ENCODE measurements at places on chromosomes 7 and 10. TPM values are rescaled to one million over a fixed set of nuclear protein-coding genes. Genes with fewer than 3 reads are reported as not detected.

- no peaks in the 10 kb centered on the region for H3K4me1 ChIP-seq
- H3K27me3 ChIP-seq: no peaks in the 10 kb centered on the region
- no peak for DNase-seq
- H3K36me3 ChIP-seq: no peaks in the 10 kb centered on the region
Measured at GRCh38 chr10:84946904-84947303, 618.5 kb downstream of the CCSER2 start.

DNA sequence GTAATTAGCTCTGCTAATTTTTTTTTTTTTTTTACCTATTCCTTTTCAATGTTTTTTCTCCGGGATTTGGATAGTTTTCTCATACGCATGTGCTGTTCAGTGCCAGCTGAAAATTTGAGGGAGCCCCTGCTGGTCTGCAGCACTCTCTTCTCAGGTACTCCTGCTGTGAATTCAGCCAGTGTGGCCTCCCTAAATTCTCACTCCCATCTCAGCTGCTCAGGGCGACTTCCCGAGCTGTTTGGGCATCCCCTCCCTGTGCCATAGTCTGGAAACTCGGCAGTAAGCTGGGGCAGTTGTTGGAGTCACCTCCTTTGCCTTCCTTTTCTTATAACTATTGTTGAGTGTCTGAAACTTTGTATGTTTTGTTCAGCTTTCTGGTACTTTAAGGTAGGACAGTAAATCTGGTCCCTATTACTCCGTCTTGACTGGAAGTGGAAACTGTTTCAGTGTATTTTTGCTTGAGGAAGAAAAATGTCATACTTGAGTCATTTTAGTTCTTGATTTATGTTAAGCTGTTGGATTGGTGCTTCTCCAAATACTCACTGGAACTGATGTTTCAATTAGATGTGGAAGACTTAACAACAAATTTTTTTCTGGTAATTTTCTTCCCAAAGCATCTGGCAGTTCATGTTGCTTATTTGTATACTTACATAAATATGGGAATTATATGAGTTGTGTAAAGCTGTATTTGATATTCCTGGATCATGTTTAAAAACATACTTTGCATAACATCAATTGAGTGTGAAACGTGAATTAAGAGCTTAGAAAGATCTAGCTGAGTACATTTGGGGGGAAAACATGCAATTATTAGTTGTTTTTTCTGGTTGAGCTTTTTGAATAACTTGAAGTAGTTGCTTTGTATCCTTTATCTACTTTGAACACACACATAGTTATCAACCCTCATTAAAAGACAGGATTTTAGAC is 33.7 kb downstream of the MINPP1 start:
- H3K27me3 ChIP-seq: no peaks in the 10 kb centered on the region

HOXA3 gene
- total RNA-seq: 6.2 TPM

- H3K36me3 ChIP-seq: no peaks in the 10 kb centered on the region
- no peaks in the 10 kb centered on the region for H3K27me3 ChIP-seq
- DNase-seq: no peak
- H3K27ac ChIP-seq: no peak overlapping the region
Measured at GRCh38 chr10:6621536-6621935, 41.5 kb upstream of the PRKCQ start.

DNA sequence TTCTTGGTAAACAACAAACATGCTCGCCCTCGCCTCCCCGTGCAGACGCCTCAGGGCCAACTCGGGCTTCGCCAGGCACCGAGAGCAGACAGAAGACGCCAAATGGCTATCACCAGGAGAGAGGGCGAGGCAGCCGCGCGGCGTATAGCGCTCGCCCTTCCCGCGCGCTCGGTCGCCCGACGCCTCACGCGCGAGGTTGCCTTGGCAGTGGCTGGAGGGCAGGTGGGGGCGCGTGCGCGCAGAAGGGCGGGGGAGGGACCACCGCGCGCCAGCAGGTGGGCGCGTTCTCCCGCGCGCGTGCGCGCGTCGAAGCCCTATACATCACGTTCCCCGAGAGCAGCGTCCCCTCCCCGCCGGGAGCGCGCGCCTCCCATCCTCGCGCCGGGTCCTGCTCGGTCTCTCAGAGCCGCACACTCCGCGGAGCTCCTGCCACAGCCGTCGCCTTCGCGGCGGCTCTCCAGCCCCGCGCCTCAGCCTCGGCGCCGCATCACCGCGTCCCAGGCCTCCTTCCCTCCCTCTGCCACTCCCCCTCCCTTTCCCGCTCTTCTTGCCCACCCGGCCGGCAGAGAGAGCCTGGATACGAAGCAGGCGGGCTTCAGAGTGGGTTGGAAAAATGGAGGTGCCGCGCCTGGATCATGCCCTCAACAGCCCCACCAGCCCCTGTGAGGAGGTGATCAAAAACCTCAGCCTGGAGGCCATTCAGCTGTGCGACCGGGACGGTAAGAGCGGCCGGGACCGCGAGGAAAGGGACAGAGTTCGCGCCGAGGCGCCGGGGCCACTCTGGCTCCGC is at the start of gene PHYHIPL:
PHYHIPL (plus strand) TSS at position 403 of the 790 bp plus-strand sequence; CDS start at position 614, 211 bp downstream.
- no peaks in the 10 kb centered on the region for H3K27me3 ChIP-seq
- peak within 1 kb of the TSS; percentile 94 for H3K27ac ChIP-seq
- DNase-seq: peak; percentile 94
- H3K4me3 ChIP-seq: peak within 1 kb of the TSS; percentile 73
- peaks cover 9% of the 10 kb centered on the region for H3K4me1 ChIP-seq
- H3K36me3 ChIP-seq: no peaks in the 10 kb centered on the region

GRCh38 chr7:38973760-38974159 is 3.9 kb upstream of the POU6F2 start:
- no peak for DNase-seq
- no peak overlapping the region for H3K27ac ChIP-seq
- H3K4me3 ChIP-seq: no peak overlapping the region

DNA sequence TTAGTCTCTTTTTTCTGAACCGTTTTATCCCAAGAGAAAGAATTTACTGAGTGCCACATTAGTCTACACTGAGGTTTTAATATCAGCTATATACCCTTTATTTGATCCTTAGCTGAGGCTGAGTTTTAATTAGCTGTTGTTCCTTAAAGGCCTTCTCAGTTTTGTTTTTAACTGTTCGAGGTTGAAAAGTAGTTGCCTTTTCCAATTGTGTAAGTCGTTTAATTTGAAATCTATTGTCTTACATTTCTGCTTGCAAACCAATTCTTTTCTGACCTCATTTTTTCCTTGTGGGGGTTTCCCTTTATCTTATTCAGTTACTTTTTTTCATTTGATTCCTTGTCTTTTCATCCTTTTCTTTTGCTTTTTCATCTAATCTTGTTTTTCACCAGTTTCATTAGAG is 30.8 kb downstream of the UMAD1 start:
- H3K36me3 ChIP-seq: no peaks in the 10 kb centered on the region
- no peaks in the 10 kb centered on the region for H3K4me1 ChIP-seq
- H3K4me3 ChIP-seq: no peak overlapping the region
- no peak overlapping the region for H3K27ac ChIP-seq

- no peak for DNase-seq
- no peak overlapping the region for H3K27ac ChIP-seq
- H3K36me3 ChIP-seq: no peaks in the 10 kb centered on the region
Measured at GRCh38 chr7:3259711-3260400, 41.2 kb upstream of the SDK1 start.

GRCh38 chr10:32190890-32191491 is 134.8 kb upstream of the KIF5B start:
- H3K4me3 ChIP-seq: no peak overlapping the region
- no peak overlapping the region for H3K27ac ChIP-seq
- no peaks in the 10 kb centered on the region for H3K27me3 ChIP-seq
- peak; percentile 33 for DNase-seq
- no peaks in the 10 kb centered on the region for H3K4me1 ChIP-seq

DNA sequence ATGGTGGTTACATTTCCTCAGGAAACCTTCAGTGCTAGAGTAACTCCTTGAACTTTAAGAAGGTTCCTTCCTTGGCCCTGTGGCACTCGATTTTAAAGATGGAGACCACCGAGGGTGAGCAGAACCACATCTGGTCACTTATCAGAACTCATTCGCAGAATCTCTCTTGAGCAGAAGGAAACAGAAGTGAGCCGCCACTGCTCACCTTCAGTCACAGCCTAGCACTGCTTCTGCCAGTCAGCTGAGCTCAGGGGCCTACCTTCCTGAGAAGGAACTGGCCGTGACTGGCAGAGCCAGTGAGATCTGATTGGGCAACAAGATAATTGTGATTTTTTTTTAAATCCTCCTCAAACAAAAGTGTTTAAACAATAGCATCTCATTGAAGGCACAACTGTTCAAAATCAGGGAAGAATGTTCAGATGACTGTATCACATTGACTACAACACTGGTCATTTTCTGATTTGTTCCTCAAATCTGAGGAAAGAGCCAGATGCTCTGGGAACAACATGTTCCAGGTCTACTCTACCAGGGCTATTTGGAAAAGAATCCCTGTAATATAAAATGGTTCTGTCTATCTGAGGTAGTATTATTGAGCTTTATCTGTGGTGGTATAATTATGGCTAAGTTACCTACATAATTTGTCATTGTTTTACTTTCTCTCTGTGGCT is 2.7 kb upstream of the SYPL1 start:
- H3K27me3 ChIP-seq: no peaks in the 10 kb centered on the region
- no peak overlapping the region for H3K4me3 ChIP-seq
- peaks cover 6% of the 10 kb centered on the region for H3K4me1 ChIP-seq
- DNase-seq: no peak

DNA sequence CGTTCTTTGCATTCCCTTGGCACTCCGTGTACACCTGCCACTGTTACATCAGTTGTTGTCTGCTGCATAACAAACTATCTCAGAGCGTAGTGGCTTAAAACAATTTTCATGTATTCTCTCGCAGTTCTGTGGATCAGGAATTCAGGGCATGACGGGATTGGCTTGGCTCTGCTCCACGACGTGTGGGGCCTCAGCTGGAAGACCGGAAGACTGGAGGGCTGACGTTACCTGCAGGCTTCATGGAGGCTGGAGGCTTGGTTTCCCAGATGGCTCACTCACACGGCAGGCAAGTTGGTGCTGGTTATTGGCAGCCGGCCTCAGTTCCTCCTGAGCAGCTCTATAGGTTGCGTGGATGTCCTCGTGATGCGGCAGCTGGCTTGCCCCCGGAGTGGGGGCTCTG is 25.5 kb downstream of the NYAP1 start:
- H3K27ac ChIP-seq: no peak overlapping the region
- peaks cover 4% of the 10 kb centered on the region for H3K4me1 ChIP-seq
- H3K4me3 ChIP-seq: no peak overlapping the region
- peak; percentile 72 for DNase-seq

COL13A1 gene
- total RNA-seq: 11.4 TPM

GRCh38 chr7:41010418-41010817 is 692.5 kb downstream of the INHBA start:
- DNase-seq: peak; percentile 64
- H3K27ac ChIP-seq: no peak overlapping the region
- no peak overlapping the region for H3K4me3 ChIP-seq
- peaks cover 10% of the 10 kb centered on the region for H3K4me1 ChIP-seq
- H3K27me3 ChIP-seq: no peaks in the 10 kb centered on the region
- no peaks in the 10 kb centered on the region for H3K36me3 ChIP-seq

DNA sequence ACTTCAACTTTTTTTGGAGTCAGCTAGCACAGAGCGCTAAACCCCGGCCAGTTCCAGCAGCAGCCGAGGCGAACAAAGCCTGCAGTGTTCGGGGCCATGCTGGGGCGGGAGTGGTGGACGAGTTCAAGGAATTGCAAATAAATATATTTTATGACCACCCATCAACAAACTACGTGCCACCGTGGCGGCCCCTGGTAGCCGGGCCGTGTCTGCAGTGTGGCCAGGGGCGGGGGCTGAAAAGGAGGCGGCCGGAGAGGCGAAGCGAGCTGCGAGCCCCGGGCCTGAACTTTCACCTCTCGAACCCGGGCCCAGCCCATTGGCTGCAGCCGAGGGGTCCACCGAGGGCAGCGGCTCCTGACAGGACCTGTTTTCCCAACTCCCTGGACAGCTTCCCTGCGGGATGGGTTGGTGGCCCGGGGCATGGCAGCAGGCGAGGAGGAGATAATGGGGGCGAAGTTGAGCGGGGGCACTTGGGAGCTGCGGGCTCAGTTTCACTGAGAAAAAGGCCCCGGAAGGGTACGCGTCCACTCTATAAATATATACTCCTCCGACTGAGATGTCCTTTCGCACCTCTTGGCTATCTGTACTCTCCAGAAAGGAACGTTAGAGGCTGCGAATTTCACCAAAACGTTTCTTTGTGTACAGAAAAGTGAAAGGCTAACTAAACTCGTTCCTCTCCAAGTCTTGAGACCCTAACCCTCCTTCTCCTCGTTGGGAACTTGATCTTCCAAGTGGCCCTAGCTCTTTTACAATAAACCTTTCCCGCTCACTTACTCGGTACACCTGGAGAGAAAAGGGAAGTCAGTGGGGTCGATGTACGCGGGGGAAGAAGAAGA is 164.6 kb upstream of the PPP1R3A start:
- H3K4me3 ChIP-seq: peak overlapping the region; percentile 51
- peak overlapping the region; percentile 80 for H3K27ac ChIP-seq
- peaks cover 64% of the 10 kb centered on the region for H3K27me3 ChIP-seq
- no peaks in the 10 kb centered on the region for H3K36me3 ChIP-seq

CYP2E1 gene
- 12.7 TPM for total RNA-seq

GRCh38 chr7:48355346-48355745 is 184.1 kb downstream of the ABCA13 start:
- H3K4me1 ChIP-seq: no peaks in the 10 kb centered on the region
- no peak overlapping the region for H3K4me3 ChIP-seq
- no peak overlapping the region for H3K27ac ChIP-seq
- no peak for DNase-seq
- no peaks in the 10 kb centered on the region for H3K36me3 ChIP-seq

C7orf57 gene
- total RNA-seq: 7.9 TPM

DNA sequence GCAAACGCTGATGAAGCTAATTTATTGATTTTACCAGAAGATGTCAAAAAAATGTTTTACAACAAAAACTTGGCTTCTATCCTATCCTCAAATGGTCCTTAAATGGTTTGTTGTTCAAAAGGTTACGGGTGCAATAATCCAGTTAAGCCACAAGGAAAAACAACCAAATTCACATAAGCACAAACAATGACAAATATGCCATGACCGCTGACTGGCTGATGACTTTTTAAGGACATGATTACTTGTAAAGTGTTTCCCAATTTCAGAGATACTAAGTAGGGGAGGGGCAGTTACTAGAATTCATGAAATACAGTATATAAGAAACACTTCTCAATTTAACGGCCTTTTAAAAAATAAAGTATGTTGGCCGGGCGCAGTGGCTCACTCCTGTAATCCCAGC is 28.8 kb downstream of the ABI1 start:
- no peak overlapping the region for H3K4me3 ChIP-seq
- H3K27me3 ChIP-seq: no peaks in the 10 kb centered on the region
- H3K27ac ChIP-seq: no peak overlapping the region

- no peaks in the 10 kb centered on the region for H3K36me3 ChIP-seq
- H3K4me1 ChIP-seq: peaks cover 11% of the 10 kb centered on the region
- H3K4me3 ChIP-seq: no peak overlapping the region
- no peak for DNase-seq
- no peaks in the 10 kb centered on the region for H3K27me3 ChIP-seq
- H3K27ac ChIP-seq: no peak overlapping the region
Measured at GRCh38 chr7:155867280-155867679, 55.0 kb upstream of the SHH start.

CYCS gene
- 121 TPM for total RNA-seq

DNA sequence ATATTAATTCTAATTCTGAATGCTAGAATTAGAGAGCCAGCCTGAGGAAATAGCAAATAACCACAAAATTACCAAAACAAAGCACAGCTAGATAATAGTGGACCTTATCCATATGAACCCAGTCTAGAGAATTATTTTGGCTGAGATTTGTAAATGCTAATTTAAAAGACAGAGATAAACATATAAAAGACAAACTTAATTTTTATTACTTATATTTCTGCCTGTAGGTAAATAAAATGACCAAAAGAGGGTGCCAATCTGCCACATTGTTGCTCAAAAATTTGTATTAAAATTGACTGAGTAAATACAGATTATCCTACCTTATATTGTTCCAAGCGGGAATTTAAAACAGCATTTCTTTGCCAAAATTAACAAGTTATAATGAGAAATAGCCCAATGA is 20.2 kb downstream of the RTKN2 start:
- no peaks in the 10 kb centered on the region for H3K4me1 ChIP-seq
- no peaks in the 10 kb centered on the region for H3K36me3 ChIP-seq
- no peaks in the 10 kb centered on the region for H3K27me3 ChIP-seq
- no peak overlapping the region for H3K4me3 ChIP-seq

Measured in spinal cord (tissue), 10 donors.